Psoas muscle (tissue), 8 donors: ENCODE measurements at places on chromosomes 4 and X. TPM values are rescaled to one million over a fixed set of nuclear protein-coding genes. Genes with fewer than 3 reads are reported as not detected.

DNA sequence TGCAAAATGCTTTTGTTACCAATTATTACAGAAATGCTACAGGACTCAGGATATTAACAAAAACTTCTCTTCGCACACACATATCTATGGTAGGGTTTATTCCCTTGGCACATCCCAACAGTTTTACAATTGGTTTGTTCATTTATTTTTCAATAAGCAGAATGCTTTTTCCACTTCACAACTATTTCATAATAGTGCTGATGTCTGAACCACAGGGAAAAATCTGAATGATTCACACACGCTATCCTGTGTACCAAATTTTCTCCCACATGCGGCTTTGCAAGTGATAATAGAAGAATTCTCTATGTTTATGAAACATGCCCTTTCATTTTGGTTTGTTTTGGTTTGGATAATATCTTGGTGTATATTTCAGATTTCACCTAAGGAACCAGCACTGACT lies 725.7 kb upstream of the TENM3 start:
- DNase-seq: no peak

The ARR3 gene
- not detected for total RNA-seq

DNA sequence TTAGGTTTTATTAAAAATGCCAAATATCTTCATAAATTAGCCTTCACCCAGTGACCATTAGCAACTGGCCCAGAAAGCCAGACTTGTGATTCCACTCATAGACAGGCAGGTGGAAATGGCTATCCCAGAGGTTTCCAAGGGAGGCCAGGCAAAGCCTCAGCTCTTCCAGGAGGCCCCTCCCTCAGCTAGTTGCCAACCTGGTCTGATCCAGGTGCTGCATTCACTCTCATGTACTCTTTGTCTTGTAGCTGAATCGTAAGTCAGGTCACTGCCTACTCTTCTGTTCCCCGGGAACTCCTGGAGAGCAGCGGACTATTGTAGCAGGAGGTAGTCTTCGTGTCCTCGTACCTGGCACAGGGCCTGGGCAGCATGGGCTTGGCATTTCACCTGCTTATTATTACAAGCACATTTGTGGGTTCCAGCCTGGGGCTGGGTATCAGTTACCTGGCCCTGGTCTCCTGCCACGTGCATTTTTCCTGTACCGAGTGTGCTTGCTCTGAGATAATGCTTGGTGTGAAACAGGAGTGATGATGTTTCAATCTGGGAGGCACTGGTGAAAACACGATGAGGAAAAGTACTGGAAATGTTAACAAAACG lies 101.6 kb downstream of the FAM193A start:
- DNase-seq: no peak

The SLITRK4 gene
- 14.5 TPM for total RNA-seq

GRCh38 chr4:122537388-122538135 lies 81.0 kb upstream of the IL2 start:
- no peak for DNase-seq

The TKTL1 gene
- not detected for total RNA-seq

- no peak for DNase-seq
These were observed 85.1 kb upstream of the LCORL start for GRCh38 chr4:18106620-18107019.

- DNase-seq: no peak
These were observed 12.9 kb upstream of the SPP1 start for GRCh38 chr4:87962398-87963146.

GRCh38 chr4:176721459-176721858 lies 71.3 kb downstream of the VEGFC start:
- no peak for DNase-seq

The EVC2 gene
- 0.60 TPM for total RNA-seq
